Activated T-cell treated with anti-CD3 and anti-CD28 coated beads, Interleukin-2, amount 50 U/mL, for 1 hour (primary cell): ENCODE measurements at places on chromosomes 12 and 14.

DNA sequence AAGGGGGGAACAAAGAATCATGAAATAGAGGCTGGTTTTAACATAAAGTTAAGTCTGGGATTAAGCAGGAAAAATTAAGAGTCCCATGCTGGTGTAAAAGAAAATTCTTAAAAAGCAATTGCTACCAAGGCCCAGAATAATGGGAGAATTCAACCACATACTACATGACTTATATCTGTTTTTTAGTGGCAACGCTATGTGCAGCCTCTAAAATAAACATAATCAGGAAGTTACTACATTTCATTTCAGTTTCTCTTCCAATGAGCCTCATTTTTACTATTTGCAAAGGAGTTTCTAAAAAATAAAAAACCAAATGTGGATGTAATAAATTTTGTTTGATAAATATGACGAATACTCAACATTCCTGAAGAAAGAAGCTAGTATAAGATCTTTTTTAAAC, 58.1 kb downstream of the CPNE8 start:
- DNase-seq: no peak

GRCh38 chr12:57759360-57759980, 4.6 kb downstream of the MARCHF9 start:
- DNase-seq: no peak

- DNase-seq: no peak
Measured at GRCh38 chr12:122984612-122985337, 4.3 kb downstream of the ARL6IP4 start.

DNA sequence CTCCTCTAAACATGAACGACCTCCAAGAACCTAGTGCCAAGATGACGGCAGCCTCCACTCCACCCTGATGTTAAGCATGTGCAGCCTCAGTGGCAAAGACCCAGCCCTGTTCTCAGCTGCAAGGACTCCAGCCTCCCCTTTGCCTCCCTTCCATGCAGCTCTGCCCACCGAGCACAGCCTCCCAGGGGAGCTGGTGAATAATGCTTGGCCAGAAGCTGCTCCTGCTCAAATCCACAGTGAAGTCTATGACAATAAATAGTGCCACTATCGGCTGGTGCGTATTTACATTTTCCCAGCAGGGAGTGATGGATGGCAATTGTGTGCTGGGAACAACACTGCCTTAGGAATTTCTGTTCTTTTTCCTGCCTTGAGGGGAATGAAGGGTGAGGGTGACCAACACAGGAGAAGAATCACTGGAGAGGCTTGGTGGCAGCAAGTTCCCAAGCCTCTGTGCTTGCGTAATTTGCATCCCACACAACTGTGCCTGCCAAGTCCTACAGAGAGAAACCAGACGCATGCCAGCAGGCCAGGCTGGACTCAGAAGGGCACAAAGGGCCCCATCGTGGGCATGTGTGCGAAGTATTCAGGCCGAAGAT, 29.9 kb upstream of the TC2N start:
- DNase-seq: no peak

GRCh38 chr12:132833341-132833740, 4.7 kb upstream of the GOLGA3 start:
- DNase-seq: no peak

- no peak for DNase-seq
Measured at GRCh38 chr12:107759410-107759809, 1.5 kb downstream of the PRDM4 start.

DNA sequence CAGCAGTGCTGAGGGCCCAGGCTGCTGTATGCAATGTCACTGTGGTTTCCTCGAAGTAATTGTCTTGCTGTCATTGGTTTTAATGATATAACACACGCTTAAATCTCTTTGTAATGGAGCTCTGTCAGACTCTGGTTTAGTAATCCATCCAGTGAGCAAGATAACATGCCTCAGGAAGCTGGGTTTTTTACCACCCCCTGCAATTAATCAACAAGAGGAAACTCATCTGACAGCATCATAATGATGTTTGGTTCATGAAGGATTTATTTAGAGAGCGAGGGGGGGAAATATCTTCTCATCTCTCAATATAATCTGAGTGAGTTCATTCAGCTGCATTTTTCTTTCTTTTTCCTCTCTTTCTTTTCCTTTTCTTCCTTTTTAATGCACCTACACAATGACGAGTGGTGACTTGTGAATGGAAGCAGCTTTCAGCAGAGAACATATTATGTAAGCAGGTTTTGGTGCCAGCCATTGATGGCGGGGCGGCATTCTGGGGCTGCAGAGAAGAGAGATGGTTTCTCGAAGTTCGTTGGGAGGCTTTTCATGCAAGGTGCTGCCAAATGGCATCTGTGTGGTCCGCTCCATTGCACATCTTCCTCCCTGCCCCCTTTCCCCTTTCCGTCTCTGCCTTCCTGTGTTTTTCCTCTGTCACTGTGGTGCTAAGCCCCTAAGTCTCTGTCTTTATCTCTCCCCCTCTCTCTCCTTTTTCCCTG, 6.7 kb downstream of the RPH3A start:
- no peak for DNase-seq

GRCh38 chr14:105026033-105026785, 5.3 kb upstream of the CDCA4 start:
- no peak for DNase-seq

GRCh38 chr14:26319139-26319864, 278.5 kb downstream of the NOVA1 start:
- DNase-seq: no peak

DNA sequence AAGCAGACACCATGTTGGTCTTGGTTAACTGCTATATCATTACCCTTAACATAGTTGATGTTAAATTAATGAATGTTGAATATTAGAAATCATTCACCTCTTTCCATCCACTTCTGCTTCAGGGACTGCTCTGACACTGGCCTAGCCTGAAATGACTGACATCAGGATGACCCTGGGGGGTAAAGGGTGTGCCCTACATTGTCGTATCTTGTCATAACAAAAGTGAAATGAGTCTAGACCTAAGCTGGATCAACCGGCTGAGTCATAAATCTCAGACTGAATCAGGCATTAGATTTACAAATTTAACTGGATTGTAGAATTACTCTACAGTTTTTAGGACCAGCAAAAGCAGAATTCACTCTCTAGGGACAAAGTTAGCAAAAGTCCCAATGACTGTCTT, 35.3 kb downstream of the KICS2 start:
- DNase-seq: no peak

- peak; percentile 40 for DNase-seq
Measured at GRCh38 chr12:113333877-113334785, 778 bp downstream of the SLC8B1 start.

DNA sequence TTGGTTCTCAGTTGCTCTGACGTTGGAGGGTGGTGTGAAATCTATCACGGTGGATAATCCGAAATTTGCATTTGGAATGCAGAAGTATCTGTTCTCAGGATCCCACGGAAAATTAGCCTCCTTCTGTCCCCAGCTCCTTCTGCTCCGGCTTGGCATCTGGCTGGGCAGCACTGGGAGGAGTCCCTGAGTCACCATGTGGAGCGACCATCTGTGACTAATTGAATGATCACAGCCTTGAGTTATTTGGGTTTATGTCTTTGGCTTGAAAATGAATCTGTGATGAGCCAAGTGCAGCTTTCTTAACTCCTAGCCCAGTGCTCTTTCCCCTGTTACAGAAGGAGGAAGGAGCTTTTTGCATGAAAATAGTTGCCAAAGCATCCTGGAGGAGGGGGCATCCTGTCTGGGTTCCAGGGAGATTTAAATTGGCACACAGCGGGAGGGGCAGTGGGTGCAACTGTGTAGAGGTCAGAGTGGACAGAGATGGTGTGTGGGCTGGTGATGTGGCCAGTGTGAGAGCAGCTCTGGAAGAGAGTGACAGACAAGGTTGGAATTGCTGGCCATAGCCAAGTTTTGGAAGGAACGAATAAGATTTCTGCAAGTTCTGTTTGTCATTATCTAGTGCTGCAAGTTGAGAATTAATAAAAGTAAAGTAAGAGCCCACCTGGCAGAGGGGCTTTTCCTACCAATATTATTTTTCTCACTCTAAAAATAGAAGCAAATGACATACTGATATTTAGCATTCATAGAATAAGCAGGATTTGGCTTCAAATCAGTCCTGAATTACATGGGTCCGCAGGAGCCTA, 74.4 kb downstream of the SLC24A4 start:
- DNase-seq: no peak

DNA sequence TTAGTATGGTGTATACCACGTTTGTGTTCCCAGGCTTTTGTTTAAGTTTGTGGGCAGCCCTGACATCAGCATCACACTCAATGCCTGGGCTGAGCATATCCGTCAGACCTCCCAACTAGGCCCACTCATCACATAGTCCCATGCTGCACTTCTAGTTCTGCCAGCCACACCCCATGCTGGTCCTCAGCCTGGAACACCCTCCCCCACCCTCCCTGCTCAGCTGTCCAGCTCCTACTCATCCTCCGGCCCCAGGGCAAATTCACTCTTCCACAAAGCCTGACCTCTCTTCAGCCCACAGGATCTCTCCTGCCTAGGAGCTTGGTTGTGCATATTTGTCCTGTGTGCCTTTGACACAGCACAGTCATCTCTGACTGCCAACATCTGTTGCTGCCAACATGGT, 3.9 kb upstream of the ENDOU start:
- DNase-seq: no peak

GRCh38 chr12:2560356-2560755, 234.4 kb upstream of the FKBP4 start:
- DNase-seq: no peak

GRCh38 chr14:36580141-36580855, 2.1 kb downstream of the NKX2-8 start:
- no peak for DNase-seq

DNA sequence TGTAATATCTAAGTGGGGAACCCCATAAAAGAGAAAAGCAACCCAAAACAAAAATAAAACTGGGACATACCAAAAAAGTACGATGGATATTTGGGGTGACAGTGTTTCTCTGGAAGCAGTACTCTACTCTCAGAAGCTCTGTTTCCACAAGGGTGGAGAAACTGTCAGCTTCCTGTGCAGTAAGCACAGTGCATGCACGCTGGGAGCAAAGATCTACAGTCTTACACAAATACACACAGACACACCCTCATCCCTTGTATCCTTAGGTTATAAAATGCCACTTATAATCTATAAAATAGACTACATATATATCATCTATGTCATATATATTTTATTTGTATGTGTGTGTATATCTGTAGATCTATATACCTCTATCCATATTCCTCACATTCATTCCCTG, 225.8 kb upstream of the SOX5 start:
- DNase-seq: no peak

DNA sequence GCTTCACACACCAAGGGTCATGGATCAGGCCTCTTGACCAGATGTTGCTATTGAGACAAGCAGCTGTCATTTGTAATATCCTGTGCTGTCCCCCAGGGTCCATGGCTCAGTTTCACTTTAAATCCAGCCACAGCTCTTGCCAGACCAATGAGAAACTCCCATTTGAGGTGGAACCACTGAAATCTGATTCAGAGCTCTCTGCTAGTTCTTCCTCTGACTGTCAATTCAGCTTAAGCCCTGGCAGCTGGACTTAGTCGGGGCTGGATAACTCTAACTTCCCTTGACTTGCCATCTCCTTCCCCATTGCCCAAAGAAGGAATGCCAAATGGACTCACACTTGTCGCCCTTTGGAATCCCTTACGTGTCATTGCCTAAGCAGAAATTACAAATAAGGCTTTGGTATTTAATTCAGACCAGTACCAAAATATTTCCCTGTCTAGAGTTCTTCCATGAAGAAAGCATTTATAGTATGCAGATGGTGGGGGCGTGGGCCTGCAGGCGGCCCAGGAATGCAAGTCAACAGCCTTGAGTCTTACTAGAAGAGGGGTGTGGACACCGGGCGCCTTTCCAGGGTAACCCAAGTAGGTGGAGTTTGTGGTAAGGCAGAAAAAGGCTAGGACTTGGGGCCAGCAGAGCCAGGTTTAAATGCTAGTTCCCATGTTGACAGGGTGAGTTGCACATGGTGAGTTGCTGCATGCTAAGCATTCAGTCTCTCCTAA, 96.9 kb upstream of the TMPO start:
- no peak for DNase-seq

DNA sequence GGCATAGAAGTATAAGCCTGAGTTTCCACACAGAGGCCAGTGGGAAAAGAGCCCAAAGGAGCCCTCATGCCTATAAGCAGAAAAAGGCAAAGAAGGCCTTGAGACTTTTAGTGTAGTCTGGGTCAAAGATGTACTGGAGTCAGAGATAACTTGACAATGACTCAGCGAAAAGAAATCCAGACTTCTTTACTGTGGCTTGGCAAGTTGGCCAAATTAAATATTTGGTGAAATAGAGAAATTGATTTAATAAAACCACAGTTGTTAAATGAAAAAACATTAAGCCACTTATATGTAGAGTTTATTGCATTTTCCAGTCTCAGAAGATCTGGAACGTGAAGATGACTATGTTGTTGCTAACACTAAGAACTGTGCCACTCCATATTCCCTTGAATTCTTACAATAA, 105.1 kb downstream of the TMTC3 start:
- no peak for DNase-seq

- DNase-seq: no peak
Measured at GRCh38 chr12:72234886-72235285, 37.3 kb upstream of the TRHDE start.

- DNase-seq: no peak
Measured at GRCh38 chr12:127771546-127771945, 495.4 kb upstream of the TMEM132C start.

DNA sequence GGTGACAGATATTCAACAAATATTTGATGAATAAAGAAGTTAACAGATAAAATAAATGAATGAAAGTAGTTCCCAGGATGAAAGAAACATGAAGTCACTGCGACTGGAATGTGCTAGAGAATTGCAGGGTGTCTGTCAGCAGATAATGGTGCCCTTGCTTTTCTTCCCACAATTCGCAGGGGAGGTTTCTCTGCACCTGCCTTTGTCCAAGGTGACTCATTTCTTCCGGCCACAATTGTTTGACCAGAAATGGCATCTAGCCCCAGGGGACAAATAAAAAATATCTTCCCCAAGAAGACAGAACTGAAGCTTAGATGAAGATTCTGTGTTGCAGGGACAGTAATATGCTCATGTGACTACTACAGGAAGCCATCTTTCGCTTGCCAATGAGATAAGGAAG, 316.1 kb upstream of the TBX3 start:
- no peak for DNase-seq

GRCh38 chr14:104871145-104871655, 6.1 kb downstream of the CEP170B start:
- no peak for DNase-seq

- DNase-seq: no peak
Measured at GRCh38 chr14:88851587-88851986, 27.1 kb downstream of the TTC8 start.

DNA sequence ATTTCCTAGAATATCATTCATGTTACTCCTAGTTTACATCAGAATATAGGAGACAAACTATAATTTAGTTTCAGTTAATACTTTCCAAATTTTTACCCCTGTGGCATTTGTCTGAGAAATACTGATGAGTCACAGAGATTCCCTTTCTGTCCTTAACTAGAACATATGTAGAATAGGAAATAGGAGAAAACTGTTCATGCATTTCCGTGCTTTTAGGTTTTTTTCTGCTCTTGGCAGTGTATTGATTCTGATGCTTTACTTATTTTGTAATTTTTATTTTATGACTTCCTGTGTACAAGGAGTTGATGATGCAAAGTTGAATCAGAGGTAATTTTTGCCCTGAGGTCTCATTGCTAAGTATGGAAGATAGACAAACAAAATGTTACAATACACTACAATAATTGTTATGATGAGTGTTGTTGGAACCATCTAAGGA, 23.0 kb downstream of the MNAT1 start:
- no peak for DNase-seq

- DNase-seq: no peak
Measured at GRCh38 chr14:50364792-50365191, 31.9 kb downstream of the CDKL1 start.

- DNase-seq: no peak
Measured at GRCh38 chr12:12653922-12654321, 42.1 kb downstream of the GPR19 start.
